ENCODE measurements at places on chromosomes 5 and 9.

- DNase-seq, result no peak
Observed at GRCh38 chr5:102759289-102759688, 4.2 kb downstream of the PAM start.

- no peak for DNase-seq
Observed at GRCh38 chr5:126043688-126044087, 379.5 kb upstream of the GRAMD2B start.

DNA sequence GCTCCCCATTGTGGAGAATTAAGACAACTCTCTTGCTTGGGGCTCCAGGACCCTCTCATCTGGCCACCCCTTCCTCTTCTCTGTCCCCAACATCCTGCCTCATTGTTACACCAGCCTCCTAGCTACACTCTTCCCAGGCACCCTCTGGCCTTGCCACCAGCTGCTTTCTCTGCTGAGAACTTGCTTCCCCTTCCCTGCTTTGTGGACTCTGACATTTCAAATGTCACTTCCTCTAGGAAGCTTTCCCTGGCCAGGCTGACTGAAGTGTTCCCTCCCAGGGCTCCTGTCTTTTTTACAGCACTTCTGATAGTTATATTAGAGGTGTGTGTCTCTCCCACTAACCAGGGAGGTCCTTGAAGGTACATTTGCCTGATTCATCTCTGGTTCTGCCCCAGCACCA lies 194.0 kb upstream of the KLF4 start:
- DNase-seq, result no peak

GRCh38 chr5:131081913-131082488 lies 83.1 kb downstream of the HINT1 start:
- no peak for DNase-seq

DNA sequence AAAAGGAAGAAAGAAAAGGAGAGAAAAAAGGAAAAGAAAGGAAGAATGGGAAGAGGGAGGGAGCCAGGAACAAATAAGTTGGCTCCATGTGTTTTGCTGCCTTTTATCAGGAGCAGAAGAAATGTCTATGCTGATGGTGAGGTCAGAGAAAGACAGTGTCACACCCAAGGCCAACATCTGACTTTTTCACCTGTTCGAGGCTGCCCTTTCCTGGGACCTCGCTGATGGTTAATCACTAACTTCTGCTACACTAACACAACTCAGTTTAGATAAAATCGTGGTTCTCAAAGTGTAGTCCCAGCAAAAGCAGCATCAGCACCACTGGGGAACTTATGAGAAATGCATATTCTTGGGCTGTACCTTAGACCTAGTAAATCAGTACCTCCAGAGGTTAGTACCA lies 88.2 kb upstream of the FER start:
- DNase-seq, result no peak

DNA sequence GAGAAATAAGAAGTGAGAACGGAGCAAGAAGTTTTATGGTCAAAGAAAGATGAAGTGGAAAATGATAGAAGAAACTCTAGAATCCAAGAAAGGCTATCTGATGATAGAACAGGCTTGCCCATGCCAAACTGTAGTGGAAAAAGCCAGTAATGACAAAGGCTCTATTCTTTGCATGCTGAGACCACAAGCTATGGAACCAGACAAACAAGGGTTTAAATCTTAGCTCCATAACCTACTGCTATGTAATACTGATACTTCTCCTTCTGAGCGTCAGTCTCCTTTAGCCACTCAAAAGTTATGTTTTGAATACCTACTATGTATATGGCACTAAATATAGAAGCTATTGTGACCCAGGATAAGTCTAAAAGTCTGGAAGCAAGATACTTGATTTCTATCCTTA lies 51.2 kb upstream of the TRIM32 start:
- DNase-seq, result no peak

DNA sequence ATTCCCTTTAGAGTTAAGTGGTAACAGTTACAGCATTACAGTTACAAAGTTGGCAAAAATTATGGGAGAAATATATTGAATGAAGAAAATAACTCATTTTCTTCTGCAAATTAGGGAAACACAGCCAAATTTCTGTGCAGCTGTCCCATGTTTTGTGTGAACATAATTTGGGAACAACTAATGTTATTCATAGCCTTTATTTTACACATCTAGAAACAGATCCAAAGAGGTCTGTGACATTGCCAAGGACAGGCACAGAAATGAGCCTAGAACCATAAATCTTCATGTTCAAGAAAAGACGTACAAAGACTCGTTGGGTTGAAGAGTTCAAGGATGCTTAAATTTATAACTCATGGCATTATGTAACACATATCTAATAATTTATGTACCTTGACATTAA lies 114.1 kb upstream of the TXNDC8 start:
- no peak for DNase-seq

DNA sequence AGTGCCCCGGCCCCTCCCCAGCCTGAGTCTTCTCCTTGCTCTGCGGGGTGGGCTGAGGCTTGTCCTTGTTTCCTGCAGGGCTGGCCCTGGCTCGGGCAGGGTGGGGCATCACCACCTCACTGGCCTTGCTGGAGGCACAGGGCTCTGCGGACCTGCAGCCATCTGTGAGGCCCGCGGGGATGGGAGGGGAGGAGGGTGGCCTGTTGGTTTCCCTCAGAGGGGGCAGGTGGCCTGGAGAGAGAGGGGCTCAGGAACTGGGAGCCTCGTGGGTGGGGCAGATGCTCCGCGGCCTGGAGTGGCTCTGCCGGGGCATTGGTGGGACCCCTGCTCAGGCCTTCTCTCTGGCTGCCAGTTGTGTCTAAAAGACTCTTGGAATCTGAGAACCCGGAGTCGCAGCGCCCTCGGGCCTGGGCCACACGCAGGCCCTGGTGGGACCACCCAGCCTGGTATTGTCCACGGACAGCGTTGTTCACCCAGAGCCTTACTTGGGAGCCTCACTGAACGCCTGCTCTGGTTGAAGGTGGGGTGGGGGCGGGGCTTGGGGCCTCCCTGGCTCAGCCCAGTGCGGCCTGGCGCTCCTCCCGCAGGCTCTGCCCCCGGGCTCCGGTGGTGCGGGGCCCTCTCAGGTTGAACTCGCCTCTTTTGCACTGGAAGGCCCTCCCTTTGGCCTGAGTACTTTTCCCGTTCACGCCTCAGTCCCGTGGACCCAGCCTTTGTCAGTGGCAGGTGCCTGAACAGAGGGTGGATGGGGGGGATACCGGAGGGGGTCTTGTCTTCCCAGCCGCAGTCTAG lies 111.3 kb downstream of the RXRA start:
- no peak for DNase-seq

- DNase-seq, result no peak
Observed at GRCh38 chr9:21412107-21412506, 3.2 kb downstream of the IFNA8 start.

GRCh38 chr5:13478831-13479465 lies 465.5 kb downstream of the DNAH5 start:
- no peak for DNase-seq

DNA sequence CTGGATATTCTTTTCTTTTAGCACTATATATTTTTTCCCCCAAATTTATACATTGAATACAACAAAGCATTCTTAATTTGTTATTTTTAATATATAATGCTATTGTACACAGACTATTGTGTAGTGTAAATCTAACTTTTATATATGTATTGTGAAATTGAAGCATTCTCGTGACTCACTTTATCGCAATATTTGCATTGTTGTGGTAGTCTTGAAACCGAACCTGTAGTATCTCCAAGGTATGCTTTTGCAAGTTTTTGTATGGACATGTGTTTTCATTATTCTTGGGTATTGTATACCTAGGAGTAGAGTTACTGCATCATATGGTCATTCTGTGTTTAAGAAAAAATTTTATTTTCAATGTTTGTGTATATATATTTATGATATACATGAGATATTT lies 49.6 kb downstream of the NSD1 start:
- DNase-seq, result no peak

DNA sequence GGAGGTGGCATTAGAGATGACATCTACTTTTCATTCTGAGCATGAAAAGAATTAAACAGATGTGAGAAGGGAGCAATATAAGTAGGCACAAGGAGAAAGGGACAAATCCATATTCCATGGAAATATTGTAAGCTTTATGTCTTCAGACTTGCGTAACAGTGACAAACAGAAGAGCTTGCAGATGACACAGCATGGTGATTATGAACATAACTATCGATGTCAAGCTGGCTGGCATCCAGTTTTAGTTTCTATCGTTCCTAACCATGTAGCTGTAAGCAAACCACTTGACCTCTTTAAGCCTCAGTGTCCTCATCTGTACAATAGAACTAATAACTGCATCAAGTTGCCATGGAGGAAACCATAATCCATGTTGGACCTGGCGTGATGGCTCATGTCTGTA lies 246.7 kb upstream of the ADRA1B start:
- no peak for DNase-seq

GRCh38 chr5:179245031-179245430 lies 100.2 kb downstream of the ADAMTS2 start:
- no peak for DNase-seq

DNA sequence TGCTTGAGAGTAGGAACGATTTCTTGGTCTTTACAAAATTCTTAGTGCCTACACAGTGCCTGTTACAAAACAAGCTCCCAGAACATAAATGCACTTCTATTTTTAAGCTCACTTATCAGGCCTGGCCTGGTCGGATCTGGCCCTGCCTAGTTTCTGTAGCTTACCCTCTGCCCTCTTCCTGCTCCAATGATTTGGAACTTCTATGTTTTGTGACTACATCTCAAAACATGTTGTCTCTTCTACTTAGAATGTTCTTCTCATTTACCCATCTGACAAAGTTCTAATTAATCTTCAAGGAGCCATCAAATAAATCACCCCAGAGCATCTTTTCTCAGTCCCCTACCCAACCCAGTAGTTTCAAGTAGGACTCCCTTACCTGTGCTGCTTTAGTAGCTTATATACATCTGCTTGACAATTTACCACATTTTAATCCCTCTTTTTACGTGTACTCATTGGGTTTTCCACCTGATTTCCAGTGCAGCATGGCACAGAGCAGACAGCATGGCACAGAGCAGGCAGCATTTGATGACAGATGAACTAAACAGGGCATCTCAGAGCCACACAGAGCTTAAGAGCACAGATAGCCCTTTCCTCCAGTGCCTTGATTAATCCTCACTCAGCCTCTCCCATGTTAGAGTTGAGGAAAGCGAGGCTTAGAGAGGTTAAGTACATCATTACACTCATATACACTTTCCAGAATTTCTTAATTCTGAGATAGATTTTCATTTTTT lies 171.9 kb downstream of the MAPKAP1 start:
- DNase-seq, result no peak
